ENCODE measurements at places on chromosomes 2 and 18. TPM values are rescaled to one million over a fixed set of nuclear protein-coding genes. Genes with fewer than 3 reads are reported as not detected.
A peak's percentile ranks its signal among the peaks of the same experiment; 100 is the strongest.

Gene EFR3B
- total RNA-seq, result 0.40 TPM

Gene TMEM178A
- total RNA-seq, result 0.42 TPM

Gene SCYGR7
- total RNA-seq, result not detected

Gene ITGB6
- total RNA-seq, result not detected

Gene ODC1
- 180 TPM for total RNA-seq

GRCh38 chr2:113075600-113075999 lies 7.8 kb downstream of the IL1F10 start:
- ATAC-seq, result no peak

DNA sequence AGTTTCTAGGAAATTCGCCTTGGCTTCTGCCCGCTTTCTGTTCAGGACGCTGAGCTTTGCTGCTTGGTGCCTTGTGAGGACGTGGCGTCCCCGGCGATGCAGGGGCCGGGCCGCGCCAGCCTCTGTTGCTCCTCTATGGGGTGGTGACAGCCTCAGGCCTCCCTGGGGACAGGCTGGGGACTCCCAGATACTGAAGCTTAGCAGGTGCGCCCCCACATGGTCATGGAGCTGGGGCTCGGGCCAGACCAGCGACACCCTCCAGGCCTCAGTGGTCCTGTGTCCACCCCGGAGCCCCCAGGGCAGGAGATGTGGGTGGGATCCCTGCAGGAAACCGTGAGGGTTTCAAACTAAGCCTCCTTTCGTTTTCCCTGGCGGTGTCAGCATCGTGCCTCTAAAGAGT lies 29.2 kb downstream of the KCNG2 start:
- no peak for ATAC-seq

DNA sequence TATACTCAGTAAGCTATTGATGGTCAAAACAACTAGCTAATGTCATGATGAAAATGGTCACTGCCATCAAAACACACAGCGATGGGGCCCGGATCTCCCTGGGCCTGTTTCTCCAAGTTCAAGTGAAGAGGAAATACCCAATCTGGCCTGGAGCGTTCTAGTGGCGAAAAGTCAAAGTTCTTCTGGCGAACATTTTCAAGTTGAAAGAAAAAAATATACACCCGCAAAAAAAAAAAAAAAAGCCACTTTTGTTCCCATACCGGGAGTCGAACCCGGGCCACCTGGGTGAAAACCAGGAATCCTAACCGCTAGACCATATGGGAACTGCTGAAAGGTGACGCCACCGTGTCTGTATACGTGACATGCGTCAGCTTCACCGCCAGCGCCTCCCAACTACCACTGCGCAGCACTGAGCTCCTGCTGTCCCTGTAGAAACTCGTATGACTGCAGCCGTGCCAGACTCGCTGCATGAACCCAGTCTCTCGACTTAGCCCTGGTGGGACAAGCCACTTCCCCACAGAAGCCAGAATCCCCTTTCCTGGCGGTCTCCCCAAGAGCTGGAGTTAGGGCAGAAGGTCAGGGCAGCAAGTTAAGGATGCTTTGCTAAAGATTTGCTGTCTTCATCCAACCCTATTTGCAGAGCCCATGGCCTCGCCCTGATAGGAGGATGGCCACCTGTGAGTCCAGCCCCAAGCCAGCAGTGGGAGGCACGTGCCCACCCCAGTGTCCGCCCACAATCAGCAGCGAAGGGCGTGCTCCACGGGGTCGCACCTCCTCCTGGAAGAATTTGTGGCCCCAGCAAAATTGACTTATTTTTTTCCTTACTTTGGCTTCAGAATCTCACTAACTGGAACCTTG lies 5.6 kb upstream of the IMP4 start:
- ATAC-seq, result peak; percentile 20
